ENCODE measurements at places on chromosomes 6 and 20. TPM values are rescaled to one million over a fixed set of nuclear protein-coding genes. Genes with fewer than 3 reads are reported as not detected.

The RFX6 gene
- total RNA-seq, result not detected

The BPIFB4 gene
- not detected for total RNA-seq

The GINS1 gene
- 26.6 TPM for total RNA-seq

The ECT2L gene
- total RNA-seq, result not detected

The SCRT2 gene
- total RNA-seq, result not detected

The PEX7 gene
- 5.6 TPM for total RNA-seq

The ULBP1 gene
- 2.8 TPM for total RNA-seq

The PM20D2 gene
- 28.8 TPM for total RNA-seq

The BNIP5 gene
- not detected for total RNA-seq

The DZANK1 gene
- 4.4 TPM for total RNA-seq

The FRS3 gene
- 4.5 TPM for total RNA-seq

The CST2 gene
- total RNA-seq, result not detected

The ADTRP gene
- total RNA-seq, result 4.1 TPM

The PTCRA gene
- total RNA-seq, result not detected

The MUCL3 gene
- total RNA-seq, result not detected

The WFDC5 gene
- total RNA-seq, result not detected

The ARMC2 gene
- 7.9 TPM for total RNA-seq

The COL9A3 gene
- total RNA-seq, result 8.3 TPM

The ZSWIM1 gene
- 13.2 TPM for total RNA-seq

The PCNA gene
- 207 TPM for total RNA-seq

The CRYBG1 gene
- total RNA-seq, result 49.3 TPM

The CCN5 gene
- total RNA-seq, result 0.20 TPM

The GHRH gene
- total RNA-seq, result not detected

The KHDRBS2 gene
- not detected for total RNA-seq

The FAXC gene
- total RNA-seq, result 3.3 TPM

The CST4 gene
- total RNA-seq, result 0.78 TPM

The SEL1L2 gene
- total RNA-seq, result not detected

The FAM184A gene
- total RNA-seq, result 0.85 TPM

The PLA2G7 gene
- total RNA-seq, result 0.68 TPM

The PXDC1 gene
- 30.8 TPM for total RNA-seq

The GPX5 gene
- not detected for total RNA-seq

The COX4I2 gene
- total RNA-seq, result not detected

The ITCH gene
- 91.6 TPM for total RNA-seq

The CTCFL gene
- total RNA-seq, result not detected

The TMEM74B gene
- 0.44 TPM for total RNA-seq

The OXT gene
- total RNA-seq, result not detected

The FOXQ1 gene
- 57.0 TPM for total RNA-seq

The LGSN gene
- total RNA-seq, result not detected

The ZNF311 gene
- 2.1 TPM for total RNA-seq

The METTL24 gene
- not detected for total RNA-seq

The CNR1 gene
- not detected for total RNA-seq

The HAO1 gene
- not detected for total RNA-seq

The LPA gene
- total RNA-seq, result not detected

The GTSF1L gene
- not detected for total RNA-seq

The CST5 gene
- 0.93 TPM for total RNA-seq

The MACROD2 gene
- 8.5 TPM for total RNA-seq

The BTNL2 gene
- not detected for total RNA-seq

The TGM3 gene
- not detected for total RNA-seq

The PRRC2A gene
- total RNA-seq, result 182 TPM

The GSTA3 gene
- total RNA-seq, result not detected

The SLC16A10 gene
- 1.7 TPM for total RNA-seq

The ME1 gene
- total RNA-seq, result 82.0 TPM

The GSTA4 gene
- total RNA-seq, result 3.4 TPM

The ARMC12 gene
- total RNA-seq, result 0.57 TPM

The SLC22A1 gene
- 0.25 TPM for total RNA-seq

The ID4 gene
- total RNA-seq, result 5.9 TPM

Measured in PC-9 (cell line).